ENCODE measurements at places on chromosomes 5 and 9. TPM values are rescaled to one million over a fixed set of nuclear protein-coding genes. Genes with fewer than 3 reads are reported as not detected.

The TSSK1B gene
- polyA plus RNA-seq, result not detected

- DNase-seq, result no peak
Measured at GRCh38 chr9:93517331-93517730, 59.1 kb upstream of the PHF2 start.

- DNase-seq, result no peak
Measured at GRCh38 chr5:137342764-137343163, 156.4 kb downstream of the SPOCK1 start.

GRCh38 chr5:129362456-129362855 is 97.6 kb upstream of the ADAMTS19 start:
- DNase-seq, result no peak

The PCDHGA12 gene
- 0.20 TPM for polyA plus RNA-seq

The DMRTA1 gene
- polyA plus RNA-seq, result 1.4 TPM

The TMEM174 gene
- not detected for polyA plus RNA-seq

All from stomach (tissue), 19 donors.